Kasumi-1 (cell line): ENCODE measurements at places on chromosomes 3 and 15.

GRCh38 chr15:37789397-37789786 is 145.0 kb upstream of the TMCO5A start:
- DNase-seq = no peak

- no peak for DNase-seq
These were observed 138.4 kb downstream of the LEKR1 start for GRCh38 chr3:156964577-156964976.

GRCh38 chr3:85316252-85316651 is 357.5 kb downstream of the CADM2 start:
- no peak for DNase-seq

- DNase-seq = no peak
These were observed 179.9 kb downstream of the CNTN6 start for GRCh38 chr3:1272546-1273265.

DNA sequence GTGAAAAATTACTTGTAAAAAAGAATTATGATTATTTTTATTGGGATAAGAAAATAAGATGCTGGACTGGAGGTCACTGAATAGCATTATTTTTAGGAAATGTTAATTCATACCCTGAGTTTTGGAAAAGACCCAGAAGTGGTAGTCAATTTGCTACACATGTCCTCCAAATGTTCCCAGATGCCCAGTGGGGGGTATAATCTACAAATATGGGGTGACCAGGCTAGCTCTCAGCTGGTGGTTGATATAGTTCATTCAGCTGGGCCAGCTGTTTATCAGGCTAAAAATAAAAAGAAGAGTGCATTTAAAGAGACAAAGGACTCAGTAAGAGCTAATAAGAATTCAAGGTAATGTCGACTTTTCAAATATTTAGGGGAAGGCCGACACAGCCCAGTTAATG is 402.0 kb upstream of the GOLIM4 start:
- DNase-seq = no peak

DNA sequence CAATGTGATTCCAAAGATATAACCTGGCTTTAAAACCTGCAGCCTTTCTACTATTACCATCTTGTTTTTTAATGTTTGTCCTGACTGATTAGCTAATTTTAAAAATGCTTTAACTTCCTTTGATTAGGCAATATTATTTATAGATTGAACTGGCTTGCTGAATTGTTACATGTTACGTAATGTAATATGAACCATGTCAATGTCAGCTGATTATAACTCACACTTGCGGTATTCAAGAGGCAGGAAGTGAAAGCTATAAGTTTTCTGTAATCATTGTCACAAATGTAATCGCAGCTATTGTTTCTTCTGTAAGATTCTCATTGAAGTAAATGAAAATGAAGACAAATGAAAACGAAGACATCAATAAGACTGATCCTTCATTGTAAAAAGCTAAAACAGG is 146.8 kb downstream of the ROBO2 start:
- no peak for DNase-seq

DNA sequence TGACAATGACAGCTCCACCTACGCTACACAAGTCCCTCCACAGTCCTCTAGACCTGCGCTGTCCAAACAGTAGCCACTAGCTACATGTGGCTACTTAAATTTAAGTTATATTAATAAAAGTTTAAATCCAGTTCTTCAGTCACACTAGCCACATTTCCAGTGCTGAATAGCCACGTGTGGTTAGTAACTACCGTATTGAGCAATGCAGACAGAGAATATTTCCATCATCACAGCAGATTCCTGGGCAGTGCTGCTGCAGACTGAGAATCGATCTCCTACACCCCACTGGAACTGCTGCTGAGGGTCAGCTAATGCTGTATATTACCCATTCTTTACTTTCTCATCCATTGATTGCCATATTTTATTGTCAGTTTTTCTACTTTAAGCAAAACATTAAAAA is 40.9 kb downstream of the HDC start:
- no peak for DNase-seq

GRCh38 chr15:76979331-76979925 is 15.5 kb upstream of the PSTPIP1 start:
- no peak for DNase-seq

DNA sequence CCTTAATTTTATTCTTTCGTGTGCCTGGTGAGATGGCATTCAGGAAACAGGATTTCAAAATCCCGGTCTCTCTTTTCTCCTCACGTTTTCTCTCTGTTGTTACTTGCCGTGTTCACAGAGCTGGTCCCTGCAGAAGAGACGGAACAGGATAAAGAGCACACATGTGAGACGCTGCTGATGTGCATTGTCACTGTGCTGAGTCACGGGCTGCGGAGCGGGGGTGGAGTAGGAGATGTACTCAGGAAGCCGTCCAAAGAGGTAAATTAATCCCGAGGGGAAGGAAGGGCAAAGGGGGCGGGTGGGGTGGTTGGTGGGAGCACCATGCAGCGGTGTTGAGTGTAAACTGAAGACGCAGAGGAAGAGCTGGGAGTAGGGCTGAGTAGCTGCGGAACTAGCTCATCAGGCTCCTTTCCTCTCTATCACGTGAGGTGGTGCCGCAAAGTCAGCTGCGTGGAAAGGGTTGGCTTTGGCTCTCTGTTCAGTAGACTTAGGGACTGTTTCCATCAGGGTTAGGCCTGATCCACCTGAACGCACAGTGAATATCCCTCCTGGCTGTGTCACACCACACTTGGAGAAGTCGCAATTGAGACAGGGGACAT is 164.8 kb upstream of the BHLHE40 start:
- DNase-seq = no peak

DNA sequence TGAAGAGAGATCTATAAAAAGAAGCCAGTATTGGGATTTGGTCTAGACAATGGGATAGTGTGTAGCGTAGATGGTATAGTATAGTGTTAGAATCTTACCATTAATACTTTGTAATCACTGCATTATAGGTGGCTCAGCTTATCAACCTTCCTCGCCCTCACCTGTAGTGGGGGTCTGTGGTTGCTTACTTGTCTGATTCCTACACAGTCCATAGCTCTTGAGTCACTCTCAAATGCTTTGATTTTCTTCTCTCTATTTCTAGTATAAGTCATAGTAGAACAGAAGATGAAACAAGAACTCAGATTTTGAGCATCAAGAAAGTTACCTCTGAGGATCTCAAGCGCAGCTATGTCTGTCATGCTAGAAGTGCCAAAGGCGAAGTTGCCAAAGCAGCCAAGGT is 115.2 kb downstream of the IL1RAP start:
- DNase-seq = no peak

DNA sequence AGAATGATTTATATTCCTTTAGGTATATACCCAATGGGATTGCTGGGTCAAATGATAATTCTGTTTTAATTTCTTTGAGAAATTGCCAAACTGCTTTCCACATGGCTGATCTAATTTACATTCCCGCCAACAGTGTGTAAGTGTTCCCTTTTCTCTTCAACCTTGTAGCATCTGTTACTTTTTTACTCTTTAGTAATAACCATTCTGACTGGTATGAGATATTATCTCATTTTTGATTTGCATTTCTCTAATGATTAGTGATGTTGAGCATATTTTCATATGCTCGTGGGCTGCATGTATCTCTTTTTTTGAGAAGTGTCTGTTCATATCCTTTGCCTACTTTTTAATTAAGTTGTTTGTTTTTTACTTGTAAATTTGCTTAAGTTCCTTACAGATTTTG is 1264.2 kb downstream of the OTOL1 start:
- no peak for DNase-seq

- no peak for DNase-seq
These were observed 533.2 kb upstream of the GBE1 start for GRCh38 chr3:82294609-82295008.

- no peak for DNase-seq
These were observed 40.6 kb downstream of the TPRA1 start for GRCh38 chr3:127549826-127550467.

GRCh38 chr3:126758026-126758425 is 54.0 kb downstream of the CHCHD6 start:
- DNase-seq = no peak

DNA sequence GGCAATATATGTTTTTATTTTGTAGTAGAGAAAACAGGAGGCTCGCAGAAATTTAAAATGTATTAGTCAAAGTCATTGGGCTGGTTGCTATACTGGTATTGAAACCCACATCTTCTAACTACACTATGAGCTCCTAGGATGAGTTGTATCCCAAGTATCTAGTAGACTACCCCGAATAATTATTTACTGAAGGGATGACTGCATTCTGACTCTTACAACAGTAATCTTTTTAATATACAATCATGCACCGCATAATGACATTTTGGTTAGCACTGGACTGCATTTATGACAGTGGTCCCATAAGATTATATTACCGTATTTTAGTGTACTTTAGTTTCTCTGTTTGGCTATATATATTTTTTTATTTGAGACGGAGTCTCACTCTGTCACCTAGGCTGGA is 15.3 kb downstream of the PIGB start:
- no peak for DNase-seq

DNA sequence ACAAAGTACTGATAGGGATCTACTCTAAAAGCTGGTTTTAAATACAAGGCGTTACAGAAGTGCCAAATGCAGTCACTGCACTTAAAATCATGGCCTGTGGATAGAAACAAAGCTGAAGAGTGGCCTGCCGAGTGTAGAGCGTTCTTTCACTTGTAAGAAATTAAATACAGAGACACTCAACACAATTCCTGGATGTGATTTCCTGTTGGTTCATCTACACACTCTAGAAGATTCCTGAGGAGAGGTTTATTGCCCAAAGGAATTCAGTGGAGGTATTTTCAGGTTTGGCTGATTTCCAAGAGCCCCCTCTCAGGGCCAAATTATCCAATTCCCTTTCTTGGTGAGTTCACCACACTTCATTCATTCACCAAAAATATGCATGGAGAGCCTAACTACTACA is 200.3 kb upstream of the IL12A start:
- no peak for DNase-seq
